ENCODE measurements at places on chromosomes 2 and 18.
A peak's percentile ranks its signal among the peaks of the same experiment; 100 is the strongest.

DNA sequence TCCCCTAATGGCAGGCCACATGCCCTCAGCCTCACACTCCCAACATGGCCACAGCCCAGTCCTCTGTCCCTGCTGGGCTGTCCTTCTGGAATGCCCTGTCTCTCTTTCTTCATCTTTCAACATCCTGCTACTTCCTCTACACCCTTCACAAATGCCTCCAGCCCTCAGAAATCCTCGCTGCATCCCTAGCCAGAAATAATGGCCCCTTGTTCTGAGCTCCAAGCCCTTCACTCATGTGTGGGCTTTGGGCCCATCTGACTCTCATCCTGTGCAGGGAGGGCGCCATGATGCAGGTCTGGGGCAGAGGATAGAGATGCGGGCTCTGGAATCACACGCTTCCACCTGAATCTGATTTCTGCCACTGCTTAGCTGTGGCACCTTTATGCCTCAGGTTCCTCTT lies 181.9 kb downstream of the TNS1 start:
- no peak for DNase-seq

- DNase-seq, result no peak
Measured at GRCh38 chr2:120930864-120931263, 195.2 kb downstream of the GLI2 start.

DNA sequence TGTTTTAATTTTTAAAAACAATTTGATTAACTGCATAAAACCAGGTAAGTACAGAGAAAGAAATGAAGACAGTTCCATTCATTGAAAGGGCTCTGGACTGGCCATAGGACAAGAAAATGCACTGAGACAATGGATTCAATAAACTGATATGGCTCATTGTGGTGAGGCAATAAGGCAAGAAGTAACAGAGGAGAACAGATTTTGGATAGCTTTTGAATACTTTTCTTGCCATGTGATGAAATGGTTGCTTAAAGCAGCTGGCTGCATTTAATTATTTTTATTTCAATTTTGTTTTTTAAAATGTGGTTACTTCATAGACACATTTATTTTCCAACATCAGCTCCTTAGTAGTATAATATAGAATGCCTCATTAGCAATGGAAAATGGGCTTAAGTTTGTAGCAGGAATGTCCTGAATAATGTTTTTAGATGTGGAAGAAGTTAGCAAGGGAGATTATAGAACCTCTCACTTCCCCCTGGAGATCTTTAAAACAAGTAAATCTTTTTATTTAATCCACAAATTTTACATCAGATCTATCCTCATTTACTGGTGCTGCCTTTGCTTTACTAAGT lies 646.9 kb upstream of the ZEB2 start:
- no peak for DNase-seq

DNA sequence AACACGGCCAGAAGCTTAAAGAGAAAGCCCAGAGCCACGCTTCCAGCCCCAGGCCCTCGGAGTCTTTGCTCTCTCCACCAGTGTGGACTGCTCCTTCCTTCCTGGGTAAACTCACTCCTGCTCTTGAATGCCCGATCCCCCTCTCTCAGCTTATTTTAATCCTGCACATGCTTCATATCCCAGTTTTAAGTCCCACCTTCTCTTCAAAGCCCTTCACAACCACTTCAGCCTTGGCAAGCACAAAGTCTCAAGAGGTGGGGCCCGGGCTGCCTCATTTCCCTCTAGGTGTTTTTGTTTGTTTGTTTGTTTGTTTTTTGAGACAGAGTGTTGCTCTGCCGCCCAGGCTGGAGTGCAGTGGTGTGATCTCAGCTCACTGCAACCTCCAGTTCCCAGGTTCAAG lies 21.6 kb upstream of the CREG2 start:
- DNase-seq, result no peak

- DNase-seq, result no peak
Measured at GRCh38 chr2:218867900-218868299, 8.3 kb downstream of the WNT6 start.

DNA sequence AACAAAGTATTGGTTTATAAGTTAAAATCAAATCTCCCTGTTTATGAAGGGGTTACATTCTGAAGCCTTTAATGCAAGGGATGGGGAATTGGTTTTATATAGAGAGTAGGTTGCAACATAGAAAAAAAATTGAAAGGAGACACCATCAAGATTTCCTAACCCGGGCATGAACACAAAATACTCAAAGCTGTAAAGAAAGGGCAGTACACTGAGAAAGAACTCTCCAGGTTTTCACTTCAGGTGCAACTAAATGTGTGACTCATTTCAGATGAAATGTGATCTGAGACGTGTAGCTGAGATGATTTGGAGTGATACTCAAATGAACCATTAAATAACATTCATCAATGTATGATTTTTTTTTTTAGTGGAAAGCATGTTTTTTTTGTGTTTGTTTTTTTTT lies 43.6 kb downstream of the SANBR start:
- DNase-seq, result no peak

DNA sequence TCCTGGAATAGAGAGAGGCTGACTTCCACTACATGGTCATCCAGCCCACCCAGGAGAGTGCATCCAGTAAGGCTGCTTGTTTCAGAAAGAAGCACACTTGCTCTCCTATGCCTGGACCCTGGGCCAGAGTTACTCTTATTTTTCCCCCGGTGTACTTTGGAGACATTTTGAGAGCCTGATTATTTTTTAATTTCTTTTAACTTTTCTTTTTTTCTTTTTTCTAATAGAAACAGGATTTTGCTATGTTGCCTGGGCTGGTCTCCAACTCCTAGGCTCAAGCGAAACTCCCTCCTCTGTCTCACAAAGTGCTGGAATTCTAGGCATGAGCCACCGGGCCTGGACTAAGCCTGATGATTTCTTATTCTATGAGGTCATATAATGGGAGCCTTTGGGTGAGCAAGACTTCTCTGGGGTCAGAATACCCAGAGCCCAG lies 62.2 kb downstream of the RPL37A start:
- DNase-seq, result no peak

- no peak for DNase-seq
Measured at GRCh38 chr2:171436307-171436706, 2.3 kb downstream of the DCAF17 start.

GRCh38 chr18:14106906-14107305 lies 25.3 kb downstream of the ZNF519 start:
- no peak for DNase-seq

DNA sequence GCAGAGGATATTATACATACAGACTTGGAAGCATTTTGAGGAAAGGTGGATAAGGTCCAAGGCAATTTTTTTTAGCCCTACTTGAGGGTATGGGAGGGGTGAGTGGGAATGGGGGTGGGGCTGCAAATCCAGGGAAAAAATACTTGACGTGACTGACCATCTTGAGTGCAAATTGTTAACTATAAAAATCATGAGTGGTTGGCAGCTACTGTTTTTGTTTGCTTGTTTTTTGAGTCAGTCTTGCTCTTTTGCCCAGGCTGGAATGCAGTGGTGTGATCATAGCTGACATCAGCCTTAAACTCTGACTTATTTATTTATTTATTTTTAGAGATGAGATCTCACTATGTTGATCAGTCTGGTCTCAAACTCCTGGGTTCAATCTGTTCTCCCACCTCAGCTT lies 458.8 kb downstream of the PIK3C3 start:
- no peak for DNase-seq

DNA sequence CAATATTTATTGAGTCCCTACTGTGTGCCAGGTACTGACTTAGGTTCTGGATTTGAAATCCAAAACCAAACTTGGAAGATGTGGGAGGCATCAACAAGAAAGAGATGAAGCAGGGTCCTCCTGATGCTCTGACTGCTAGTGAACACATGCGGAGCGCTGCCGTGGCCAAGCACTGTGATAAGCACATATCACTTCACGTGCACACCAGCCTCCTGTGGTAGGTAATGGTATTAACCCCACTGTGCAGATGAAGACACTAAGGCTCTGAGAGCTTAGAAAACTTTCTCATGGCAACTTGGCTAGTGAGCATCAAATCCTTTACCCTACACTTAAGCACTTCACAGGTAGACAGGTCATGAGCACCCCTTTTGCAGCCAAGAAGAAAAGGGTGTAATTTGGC lies 216.1 kb downstream of the HAUS1 start:
- no peak for DNase-seq

DNA sequence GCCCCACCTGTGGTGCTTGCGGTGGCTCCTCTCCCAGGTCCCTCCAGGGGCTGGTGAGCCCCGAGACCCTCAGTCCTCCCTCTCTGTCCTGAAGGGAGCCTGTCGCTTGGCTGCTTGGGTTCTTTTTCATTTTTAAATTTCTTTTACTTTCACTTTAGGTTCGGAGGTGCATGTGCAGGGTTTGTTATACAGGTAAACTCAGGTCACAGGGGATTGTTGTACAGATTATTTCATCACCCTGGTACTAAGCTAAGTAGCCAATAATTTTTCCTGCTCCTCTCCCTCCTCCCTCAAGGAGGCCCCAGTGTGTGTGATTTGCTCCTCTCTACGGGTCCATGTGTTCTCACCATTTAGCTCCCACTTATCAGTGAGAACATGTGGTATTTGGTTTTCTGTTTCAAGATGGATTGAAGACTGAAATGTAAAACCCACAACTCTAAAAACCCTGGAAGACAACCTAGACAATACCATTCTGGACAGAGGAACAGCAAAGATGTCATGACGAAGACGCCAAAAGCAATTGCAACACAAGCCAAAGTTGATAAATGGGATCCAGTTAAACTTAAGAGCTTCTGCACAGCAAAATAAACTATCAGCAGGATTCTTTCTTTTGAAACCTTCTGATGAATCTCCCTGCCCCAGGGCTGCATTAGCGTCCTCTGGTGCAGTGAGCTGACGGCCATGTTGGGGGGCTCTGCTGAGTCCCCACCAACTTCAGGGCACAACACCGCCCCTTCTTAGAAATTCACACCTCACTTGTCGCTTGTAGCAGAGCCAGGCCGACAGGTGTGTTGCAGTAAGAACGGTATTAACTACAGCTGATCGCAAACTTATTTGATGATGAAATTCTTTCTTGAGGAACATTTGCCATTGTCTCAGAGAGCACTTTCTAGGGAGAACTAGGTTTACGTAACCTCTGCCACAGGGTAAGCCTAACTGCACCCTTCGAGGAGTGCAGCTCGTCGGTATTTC lies 135.3 kb downstream of the ZNF236 start:
- no peak for DNase-seq

DNA sequence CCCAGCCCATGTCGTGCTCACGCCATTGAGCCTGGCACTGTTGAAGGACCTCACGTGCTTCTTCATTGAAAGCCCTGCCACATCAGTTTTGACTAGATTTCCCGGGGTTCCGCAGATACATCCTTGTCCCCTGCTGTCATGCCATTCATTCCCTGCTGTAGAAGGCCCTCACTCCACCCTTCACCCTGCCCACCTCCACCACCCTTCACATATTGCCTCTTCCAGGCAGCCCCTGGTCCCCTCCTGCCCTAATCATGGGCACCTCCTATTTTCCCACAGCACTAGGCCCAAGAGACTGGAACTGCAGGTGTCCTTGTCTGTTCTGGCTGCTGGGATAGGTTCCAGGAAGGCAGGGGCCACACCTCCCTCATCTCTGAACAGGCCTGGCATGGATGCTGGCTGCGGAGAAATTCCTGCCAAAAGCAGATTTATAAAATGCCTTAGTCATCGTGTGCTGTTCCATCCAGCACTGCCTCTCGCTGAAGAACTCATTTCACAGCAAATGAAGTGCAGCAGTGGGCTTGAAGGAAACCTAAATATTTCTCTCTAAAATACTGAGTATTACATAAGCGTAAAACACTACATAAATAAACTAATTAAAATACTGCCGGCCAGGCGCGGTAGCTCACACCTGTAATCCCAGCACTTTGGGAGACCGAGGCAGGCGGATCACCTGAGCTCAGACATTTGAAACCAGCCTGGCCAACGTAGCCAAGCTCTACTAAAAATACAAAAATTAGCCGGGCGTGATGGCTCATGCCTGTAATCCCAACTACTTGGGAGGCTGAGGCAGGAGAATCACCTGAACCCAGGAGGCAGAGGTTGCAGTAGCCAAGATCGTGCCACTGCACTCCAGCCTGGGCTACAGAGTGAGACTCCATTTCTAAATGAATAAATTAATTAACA lies 38.4 kb downstream of the EIF4E2 start:
- DNase-seq, result no peak

DNA sequence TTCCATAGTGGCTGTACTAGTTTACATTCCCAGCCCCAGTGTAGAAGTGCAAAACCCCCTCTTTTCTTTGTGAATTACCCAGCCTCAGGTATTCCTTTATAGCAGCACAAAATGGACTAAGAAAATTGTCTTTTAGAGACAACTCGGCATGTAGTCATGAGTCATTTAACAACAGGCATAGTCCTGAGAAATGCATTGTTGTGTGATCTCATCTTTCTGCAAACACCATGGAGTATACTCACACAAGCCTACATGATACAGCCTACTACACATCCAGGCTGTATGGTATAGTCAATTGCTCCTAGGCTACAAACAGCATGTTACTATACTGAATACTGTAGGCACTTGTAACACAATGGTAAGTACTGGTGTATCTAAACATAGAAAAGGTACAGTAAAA lies 44.4 kb upstream of the MBP start:
- DNase-seq, result no peak

DNA sequence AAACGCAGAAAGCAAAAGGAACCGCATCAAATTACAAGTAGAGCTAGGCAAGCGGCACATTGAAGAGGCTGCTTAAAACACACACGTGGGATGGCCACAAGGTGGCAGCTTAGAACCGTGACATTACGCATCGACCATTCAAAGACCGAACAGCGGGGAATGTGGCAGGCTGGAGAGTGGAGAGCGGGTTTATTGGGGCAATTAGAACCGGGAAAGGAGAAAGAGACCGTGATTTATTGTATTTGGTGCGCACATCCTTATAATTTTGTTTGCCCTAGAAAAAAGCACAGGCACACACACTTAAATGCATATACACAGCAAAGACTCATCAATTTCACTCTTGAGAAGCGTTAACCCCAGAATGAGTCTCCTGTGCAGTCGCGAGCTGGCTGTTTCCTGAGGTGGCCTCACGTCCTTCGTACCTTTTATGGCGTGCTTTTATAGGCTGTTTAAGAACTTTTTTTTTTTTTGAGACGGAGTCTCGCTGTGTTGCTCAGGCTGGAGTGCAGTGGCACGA lies 31.7 kb upstream of the MEP1B start:
- peak; percentile 59 for DNase-seq

GRCh38 chr2:23422089-23423061 lies 37.4 kb downstream of the KLHL29 start:
- DNase-seq, result no peak

DNA sequence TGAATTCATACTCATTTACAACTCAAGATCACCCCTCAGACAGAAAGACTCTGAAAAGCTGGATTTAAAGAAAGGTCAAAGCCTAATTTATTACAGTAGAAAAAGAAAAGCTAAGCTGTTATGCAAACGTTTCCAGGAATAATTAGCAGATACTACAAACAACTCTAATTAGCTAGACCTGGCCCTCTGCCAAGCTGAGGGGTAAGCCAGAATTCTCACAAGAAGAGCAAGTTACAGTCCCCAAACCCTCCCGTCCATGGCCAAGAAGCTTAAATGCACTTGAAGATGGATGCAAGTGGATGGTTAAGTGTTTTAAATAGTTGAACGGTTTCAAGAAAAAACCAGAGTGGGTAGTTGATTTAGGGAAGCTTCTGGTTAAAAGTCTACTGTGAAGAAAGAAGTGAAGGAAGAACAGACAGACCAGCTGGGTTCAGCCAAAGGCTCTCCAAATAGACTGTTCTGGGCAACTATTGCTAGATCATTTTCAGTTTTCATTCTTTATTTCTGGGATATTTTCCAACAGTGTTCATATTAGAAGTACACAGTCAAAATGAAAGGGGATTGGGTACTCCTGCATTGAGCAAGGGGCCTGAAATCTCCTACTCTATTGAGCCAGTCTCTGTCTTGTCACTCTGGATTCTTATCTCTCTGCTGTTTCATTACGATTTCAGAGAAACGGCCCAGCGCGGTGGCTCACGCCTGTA lies 4.8 kb downstream of the LMAN2L start:
- DNase-seq, result no peak

GRCh38 chr2:12347066-12347493 lies 369.7 kb upstream of the TRIB2 start:
- DNase-seq, result no peak

All from stimulated activated CD4-positive, alpha-beta T cell treated with anti-CD3 and anti-CD28 coated beads, Interleukin-12 subunit alpha, Interleukin-12 subunit beta, amount 100 ng/mL, for 24 hours (primary cell).